ENCODE measurements at places on chromosomes 1 and 21.

GRCh38 chr1:17065666-17066065, 11.8 kb upstream of the SDHB start:
- no peak for DNase-seq

DNA sequence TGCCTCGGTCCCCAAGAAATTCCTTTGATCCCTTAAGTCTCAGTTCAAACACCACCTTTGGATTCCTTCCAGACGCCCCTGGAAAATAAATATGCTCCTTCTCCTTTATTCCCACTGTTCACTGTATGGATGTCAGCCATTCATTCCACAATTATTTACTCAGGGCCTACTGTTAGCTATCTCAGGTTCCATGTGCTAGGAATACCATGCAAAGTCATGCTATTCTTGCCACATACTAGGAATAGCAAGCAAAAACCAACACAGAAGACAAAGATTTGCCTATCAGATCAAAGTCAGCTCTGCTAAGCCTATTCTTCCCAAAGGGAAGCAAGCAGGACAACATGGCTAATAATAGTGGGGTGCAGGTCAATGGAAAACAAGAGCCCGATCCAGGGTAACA, 29.8 kb downstream of the TTC13 start:
- DNase-seq, result no peak

GRCh38 chr21:32529679-32530078, 55.6 kb downstream of the TCP10L start:
- DNase-seq, result no peak

DNA sequence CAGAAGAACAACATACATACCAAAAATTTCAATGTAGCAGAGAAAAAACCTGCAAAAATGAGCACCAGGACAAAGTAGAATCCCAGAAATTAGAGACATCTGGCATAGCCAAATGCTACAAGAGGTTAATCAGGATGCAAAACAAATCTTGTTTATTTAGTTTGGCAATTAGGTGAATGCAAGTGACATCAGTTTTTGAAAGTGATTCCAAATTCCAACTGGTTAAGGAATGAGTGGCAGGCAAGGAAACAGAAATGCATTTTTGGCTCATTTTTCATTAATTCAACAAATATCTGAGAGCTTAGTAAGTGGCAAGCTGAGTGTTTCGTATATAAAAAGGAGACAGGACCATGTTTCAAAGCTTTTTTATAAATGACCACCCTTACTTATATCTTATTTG, 21.3 kb downstream of the SCAF4 start:
- DNase-seq, result no peak

GRCh38 chr1:198143797-198144196, 13.0 kb upstream of the NEK7 start:
- no peak for DNase-seq

GRCh38 chr1:50426108-50426700, 3.0 kb upstream of the DMRTA2 start:
- no peak for DNase-seq

- DNase-seq, result no peak
Observed at GRCh38 chr1:205916541-205916940, 26.7 kb downstream of the SLC26A9 start.

DNA sequence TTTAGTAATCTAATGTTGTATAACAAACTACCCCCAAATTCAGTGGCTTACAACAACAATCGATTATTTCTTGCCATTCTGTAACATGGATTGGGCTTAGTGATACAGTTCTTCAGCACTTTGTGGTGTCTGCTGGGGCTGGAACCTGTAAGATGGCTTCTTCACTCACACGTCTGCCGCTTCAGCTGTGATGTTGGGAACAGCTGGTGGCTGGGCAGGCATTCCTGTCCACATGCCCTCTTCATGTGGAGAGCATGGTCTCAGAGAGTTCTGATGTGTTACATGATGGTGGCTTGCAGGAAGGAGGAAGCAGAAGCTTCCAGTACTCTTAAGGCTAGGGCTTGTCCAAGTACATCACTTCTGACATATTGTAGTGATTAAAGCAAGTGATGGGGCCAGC, 276.9 kb downstream of the PTBP2 start:
- no peak for DNase-seq

- DNase-seq, result no peak
Observed at GRCh38 chr1:205917466-205918238, 25.6 kb downstream of the SLC26A9 start.

DNA sequence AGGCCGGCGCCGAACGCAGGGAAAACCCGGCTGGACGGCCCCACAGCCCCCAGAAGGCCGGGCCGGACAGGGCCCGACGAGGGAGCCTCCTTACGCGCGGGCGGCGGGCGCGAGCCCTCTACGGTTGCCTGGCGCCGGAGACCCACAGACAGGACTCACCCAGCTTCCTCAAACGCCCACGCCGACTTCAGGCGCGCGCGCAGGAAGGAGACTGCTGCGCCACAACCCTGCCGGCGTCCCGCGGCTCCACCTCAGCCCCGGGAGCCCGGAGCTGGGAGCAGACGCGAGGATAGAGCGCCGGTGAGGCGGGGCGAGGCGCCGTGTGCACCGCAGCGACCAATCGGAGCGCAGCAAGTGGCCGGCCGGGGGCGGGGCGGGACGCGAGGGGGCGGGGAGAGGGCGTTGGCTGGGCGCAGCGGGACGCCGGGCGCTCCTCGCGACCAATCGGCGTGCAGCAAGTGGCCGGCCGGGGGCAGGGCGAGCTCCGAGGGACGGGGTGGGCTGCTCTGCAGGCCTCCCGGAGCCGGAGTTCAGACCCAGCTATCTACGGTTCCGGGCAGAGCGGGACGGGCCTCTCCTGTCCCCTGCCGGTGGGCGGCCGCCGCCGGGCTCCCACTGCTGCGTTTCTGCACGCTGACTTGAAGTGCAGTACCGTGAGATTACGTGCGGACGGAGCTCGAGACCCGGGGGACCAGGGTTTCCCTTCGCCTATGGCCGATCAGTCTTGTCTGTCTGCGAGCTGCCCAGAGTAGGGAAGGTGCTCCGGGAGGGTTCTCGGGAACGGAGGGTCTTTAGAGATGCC, at the start of gene TMEM50B:
Gene TMEM50B, minus strand, starts transcription at position 296 of the 802 bp plus-strand sequence. CDS start 11,089 bp downstream, outside the sequence.
- DNase-seq, result peak; percentile 96

GRCh38 chr1:94106716-94107115, 14.2 kb downstream of the ABCA4 start:
- no peak for DNase-seq

DNA sequence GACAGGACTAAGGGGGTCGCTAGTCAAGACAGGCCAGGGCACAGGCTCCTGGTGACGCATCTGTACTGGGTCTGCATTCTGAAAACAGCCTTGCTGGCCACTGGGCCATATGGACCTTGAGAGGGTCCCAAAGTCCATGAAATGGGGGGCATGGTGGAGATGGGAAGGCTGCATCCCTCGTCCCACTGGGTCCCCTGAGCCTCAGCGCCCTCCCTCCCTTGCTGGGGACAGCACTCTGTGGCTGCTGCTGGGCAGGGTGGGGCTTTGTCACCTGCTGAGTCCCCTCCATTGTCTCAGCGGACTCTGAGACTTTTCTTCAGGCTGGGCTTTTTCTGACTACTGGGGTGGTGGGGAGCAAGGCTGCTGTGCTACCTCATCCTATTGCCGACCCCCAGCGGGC, 205.2 kb downstream of the RHOU start:
- no peak for DNase-seq

- DNase-seq, result peak; percentile 85
Observed at GRCh38 chr1:51519865-51520699, 1.0 kb upstream of the EPS15 start.

GRCh38 chr1:8076176-8076575, 50.1 kb upstream of the ERRFI1 start:
- DNase-seq, result no peak

GRCh38 chr1:160351629-160352028, 8.4 kb downstream of the NCSTN start:
- no peak for DNase-seq

GRCh38 chr1:86860020-86860419, 53.9 kb downstream of the SELENOF start:
- DNase-seq, result no peak

DNA sequence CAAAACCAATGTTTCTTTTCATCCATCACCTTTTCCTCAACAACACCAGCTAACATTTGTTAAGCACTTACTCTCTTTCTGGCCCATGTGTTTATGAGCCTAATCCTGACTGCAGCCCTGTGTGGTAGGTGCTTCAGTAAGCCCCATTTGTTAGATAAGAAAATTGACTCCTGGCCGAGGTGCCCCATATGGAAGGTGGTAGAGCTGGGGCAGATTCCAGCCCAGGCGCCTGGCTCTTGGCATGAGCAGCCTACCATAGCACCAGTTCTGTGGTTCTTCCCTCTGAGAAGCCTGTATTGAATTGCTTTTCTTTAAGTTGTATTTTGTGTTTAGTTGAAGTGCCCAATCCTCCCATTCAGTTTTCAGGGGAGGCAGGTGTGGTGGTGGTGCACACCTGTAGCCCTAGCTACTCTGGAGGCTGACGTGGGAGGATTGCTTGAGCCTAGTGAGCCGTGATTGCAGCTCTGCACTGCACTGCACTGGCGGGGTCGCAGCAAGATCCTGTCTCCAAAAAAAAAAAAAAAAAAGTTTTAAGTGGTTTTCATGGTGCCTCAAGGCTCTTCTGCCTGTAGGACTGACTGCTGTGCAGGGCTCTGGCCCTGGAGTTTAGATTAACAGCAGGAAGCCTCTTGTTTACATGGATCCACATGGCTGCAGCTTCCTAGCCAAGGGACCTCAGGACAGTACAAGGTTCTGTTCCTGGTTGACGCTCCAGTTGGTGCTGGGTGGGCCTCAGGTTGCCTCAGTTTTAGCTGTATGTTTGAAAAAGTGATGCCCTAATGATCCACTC, 125.9 kb downstream of the MRPS6 start:
- no peak for DNase-seq

- no peak for DNase-seq
Observed at GRCh38 chr1:200224315-200224714, 185.5 kb downstream of the ZNF281 start.

DNA sequence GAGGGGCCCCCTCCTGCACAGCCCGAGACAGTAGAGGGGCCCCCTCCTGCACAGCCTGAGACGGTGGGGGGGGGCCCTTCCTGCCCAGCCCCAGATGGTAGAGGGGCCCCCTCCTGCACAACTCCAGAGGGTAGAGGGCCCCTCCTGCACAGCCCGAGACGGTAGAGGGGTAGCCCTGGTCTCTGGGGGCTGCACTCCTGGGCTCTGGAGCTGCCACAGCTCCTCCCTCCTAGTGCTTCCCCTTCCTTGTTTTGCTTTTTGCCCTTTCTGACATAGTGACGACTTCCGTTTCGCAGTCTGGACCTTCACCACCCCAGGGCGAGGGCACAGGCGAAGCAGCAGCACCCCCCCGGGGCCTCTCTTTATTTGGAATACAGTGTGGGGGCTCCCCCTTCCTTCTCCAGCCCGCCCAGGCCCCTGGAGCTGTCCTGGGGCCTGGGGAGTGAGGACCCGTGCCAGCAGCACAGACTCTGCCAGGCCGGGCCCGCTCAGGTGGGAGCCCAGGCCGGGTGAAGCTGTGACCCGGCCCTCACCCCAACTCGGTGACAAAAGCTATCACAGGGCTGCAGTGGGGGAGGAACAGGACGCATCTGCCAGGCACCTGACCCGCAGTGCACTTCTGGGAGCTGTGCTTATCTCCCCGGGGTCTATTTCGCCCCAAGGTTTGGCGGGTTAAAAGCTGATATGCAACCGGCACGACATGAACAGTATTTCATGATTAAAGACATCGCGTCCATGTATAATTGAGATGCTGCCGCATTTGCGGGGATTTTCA, 1.1 kb upstream of the PRXL2B start:
- DNase-seq, result peak; percentile 63

DNA sequence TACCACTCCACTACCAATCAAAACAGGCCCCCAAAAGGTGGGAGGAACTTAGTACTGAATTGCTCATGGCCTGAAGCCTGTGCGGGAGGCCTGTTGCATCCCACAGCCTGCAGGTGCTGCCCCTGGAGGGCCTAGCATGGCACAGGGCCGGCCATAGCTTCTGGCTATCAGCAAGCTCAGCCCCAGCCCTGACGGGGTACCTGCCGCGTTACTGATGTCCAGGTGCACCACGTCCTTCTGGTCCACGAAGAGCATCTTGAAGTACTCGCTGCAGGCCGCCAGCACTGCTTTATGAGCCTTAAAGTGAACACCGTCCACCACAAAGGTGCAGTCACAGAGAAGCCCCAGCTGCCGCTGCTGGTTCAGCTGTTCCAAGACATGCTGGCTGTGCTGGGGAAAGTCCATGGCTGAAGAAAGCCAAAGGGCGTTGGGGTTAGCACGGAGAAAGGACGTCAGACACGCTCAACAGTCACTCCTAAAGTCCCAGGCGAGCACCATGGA, 27.8 kb downstream of the ZBTB17 start:
- no peak for DNase-seq

DNA sequence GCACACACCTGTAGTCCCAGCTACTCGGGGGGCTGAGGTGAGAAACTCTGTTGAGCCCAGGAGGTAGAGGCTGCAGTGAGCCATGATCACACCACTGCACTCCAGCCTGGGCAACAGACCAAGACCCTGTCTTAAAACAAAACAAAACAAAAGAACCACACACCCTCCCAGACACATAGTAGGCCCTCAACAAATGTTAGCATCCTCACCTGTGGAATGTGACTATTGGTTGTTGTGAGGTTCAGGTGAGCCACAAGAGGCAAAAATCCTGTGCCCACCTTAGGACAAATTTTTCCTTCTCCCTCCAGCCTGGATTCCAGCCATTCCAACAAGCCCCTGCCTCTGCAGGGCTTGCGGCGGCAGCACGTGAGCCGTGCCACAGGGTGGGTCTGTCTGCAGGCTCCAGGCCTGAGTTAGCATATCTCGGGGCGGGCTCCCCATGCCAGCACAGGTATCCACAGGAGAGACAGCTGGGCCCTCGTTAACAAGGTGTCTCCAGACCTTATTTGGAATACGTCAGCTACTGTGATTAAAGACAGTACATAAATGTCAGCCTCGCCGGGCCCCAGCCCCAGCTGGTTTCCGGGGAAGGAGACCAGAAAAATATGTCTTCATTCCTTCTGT, 17.4 kb downstream of the C1QB start:
- peak; percentile 31 for DNase-seq

DNA sequence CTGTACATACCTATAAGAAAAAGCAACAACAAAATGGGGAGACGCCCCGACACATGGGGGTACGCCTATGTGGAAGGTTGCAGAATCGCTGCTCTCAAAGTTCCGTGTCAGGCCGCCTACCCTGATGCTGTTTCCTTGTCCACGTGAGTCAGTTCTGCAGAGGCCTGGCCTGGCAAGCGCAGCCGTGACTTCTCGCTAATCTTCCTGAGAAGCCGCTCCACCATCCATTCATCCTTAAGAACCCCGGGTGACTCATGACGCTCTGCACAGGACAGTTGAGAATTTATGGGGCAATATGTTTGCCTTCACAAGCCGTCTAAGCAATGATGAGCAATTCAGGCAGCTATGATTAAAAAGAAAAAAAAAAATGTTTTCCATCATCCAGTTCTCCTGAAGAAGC, 122.3 kb upstream of the TMPRSS2 start:
- peak; percentile 99 for DNase-seq

DNA sequence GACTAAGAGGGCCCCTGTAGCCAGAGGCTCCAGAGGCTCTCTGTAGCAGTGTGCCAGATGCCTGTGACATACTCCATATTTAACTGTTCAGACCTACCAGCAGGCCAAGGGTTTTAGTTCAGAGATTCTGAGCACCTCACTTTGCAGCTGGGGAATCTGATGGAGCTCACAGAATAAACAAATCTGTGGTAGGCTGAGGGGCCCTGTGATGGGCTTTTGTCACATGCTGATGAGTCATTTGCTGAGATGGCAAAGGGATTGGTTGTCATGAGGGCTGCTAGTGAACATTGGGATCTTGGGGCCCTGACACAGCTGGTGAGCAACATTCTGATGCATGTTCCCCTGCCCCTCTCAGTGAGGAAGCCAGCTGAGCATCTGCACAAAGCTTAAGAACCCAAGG, 482.2 kb downstream of the CAMTA1 start:
- DNase-seq, result no peak

- DNase-seq, result no peak
Observed at GRCh38 chr1:218467101-218468072, 122.3 kb downstream of the TGFB2 start.

GRCh38 chr21:37367703-37368540, 1.3 kb downstream of the DYRK1A start:
- DNase-seq, result peak; percentile 50
